ENCODE measurements at places on chromosomes 16 and 17.
A peak's percentile ranks its signal among the peaks of the same experiment; 100 is the strongest.

DNA sequence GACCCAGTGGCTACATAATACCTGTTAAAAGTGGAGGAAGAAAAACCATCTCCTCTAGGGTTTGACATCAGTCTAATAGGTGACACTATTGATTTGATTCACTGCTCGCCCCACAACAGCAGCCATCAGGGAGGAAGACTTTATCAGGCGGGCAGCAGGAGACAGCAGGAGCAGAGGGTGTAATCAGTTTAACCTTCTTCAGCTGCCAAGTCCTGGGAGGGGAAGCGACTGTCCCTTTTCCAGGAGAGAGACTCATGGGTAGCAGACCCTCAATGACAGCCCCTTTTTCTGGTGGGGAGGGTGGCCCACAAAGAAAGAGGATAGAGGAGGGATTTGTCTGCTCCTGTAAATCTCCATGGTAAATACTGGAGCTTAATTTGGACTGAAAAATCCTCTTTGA lies 291.8 kb downstream of the HAPSTR1 start:
- DNase-seq: no peak

DNA sequence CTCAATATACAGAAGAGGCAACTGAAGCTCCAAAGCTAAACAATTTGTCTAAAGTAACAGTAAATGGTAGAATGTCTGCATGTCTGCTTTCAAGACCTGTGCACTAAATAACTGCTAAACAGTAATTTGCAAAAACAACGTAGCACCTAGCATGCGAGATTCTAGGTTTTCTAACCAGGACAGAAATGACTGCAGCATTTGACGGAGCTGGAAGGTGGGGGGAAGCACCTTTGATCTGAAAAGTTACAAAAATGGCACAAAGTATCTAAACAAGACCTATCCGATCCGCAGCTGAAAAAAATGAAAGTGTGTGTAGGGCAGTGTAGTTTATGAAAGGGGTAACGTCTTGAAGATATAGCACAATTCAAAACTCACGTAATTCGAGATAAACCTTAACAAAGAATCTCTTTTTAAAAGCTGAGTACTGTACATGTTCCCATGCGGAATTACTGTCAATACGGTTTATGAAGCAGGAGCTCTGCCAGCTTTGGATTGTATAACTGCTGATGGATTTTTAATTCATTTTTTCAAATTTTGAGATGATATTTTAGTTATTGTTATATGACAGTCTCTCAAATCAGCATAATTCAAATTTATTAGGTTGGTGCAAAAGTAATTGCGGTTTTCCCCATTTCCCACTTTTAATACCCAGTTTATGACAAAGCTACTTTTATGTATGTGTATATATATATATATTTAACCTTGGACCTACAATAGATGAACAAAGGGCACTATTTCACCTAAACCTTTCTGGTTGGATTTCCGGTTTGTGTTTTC lies 1.2 kb upstream of the WIPI1 start:
- DNase-seq: no peak

GRCh38 chr17:8095361-8095760 lies 7.8 kb upstream of the ALOX12B start:
- DNase-seq: no peak

GRCh38 chr16:621526-622105 lies 9.2 kb upstream of the WFIKKN1 start:
- DNase-seq: peak; percentile 9

GRCh38 chr16:86101137-86101896 lies 202.4 kb downstream of the IRF8 start:
- DNase-seq: no peak

- DNase-seq: no peak
Measured at GRCh38 chr17:80805032-80805751, 186.4 kb upstream of the CHMP6 start.

DNA sequence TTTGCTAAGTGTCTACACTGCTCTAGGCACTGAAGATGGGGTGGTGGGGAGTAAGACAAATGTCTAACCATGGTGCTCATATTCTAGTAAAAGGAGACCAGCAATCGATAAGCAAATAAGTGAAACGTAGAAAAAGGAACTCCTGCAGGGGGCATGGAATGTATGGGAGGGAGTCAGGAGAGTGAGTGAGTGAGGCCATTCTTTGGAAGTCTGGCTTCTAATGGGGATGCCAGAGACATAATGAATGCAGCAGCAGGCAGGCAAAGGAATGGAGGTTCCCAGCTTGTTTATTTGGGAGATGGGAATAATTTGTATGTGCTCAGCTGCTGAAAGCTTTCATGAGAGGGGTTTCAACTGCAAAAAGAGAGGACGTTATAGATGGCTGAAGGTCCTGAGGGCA lies 216.4 kb upstream of the DYNLRB2 start:
- DNase-seq: no peak
